NCI-H2081 treated with DMSO at 0.1 percent for 48 hours (cell line): ENCODE measurements at places on chromosomes 1 and 21.

DNA sequence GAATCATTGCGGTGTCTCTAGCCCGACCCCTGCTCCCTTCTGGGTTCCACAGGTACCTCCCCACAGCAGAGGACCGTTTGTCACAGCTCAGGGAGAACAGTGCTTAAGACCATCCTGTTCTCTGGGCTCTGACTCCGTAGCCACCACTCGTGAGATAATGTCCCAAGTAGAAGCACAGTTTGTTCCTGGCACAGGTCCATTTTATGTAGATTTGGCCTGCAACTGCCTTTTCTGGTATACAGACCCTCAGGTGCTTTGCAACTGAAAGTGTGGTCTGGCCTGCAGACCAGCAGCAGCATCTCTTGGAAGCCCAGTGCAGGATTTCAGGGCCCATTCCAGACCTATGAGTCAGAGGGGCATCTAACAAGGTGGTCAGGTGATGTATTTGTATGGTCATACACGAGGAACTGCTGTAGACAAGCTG lies 28.4 kb upstream of the TMEM125 start:
- no peak for DNase-seq

GRCh38 chr1:220410611-220411010 lies 117.3 kb upstream of the MARK1 start:
- no peak for DNase-seq

- no peak for DNase-seq
Observed at GRCh38 chr1:56188855-56189254, 390.5 kb downstream of the PLPP3 start.

DNA sequence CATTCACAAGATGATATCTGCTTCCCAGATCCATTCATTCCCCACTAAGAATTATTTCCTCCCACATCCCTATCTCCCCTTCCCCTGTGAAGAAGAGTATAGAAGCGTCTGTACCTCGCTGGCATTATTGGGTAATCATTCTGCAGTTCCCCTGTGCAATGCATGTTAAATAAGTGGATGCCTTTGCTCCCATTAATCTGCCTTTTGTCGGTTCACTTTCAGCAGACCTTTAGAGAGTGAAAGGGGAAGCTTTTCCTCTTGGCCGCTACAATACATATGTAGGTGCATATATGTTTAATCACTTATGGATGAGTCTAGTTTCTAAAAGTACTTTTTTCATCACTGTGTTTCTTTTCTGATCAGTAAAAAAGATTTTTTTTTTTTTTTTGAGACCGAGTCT lies 7.0 kb downstream of the CLCN6 start:
- DNase-seq: no peak

DNA sequence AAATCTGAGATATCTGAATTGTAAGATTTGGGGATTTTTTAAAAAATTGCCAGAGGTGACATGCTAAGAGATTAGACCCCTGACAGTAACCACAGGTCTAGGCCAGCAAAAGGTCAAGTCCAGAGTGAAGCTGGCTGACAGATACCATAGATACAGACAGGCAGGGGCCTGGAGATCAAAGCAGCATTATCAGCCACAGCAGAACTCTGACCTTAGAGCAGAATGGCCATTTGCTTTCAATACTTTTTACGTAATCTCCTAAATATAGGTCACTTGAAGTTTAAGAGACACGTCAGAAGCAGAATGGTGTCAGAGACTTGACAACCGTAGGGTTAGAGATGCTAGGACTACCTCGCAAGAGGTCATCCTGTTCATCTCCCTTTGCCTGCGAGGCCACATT lies 40.8 kb upstream of the RXRG start:
- no peak for DNase-seq

DNA sequence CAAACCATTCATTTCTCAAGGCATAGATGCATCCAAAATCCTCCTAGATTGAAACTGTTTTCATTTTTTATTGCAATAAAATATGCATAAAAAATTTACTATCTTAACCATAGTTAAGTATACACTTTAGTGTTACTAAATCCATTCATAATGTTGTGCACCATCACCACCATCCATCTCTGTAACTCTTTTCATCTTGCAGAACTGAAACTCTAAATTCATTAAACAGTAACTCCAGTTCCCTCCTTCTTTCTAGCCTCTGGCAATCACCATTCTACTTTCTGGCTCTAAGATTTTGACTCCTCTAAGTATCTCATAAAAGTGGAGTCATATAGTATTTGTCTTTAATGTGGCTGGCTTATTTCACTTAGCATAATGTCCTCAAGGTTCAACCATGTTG lies 236.8 kb downstream of the SMYD3 start:
- DNase-seq: no peak

GRCh38 chr21:26810676-26811415 lies 34.4 kb downstream of the ADAMTS1 start:
- DNase-seq: no peak

DNA sequence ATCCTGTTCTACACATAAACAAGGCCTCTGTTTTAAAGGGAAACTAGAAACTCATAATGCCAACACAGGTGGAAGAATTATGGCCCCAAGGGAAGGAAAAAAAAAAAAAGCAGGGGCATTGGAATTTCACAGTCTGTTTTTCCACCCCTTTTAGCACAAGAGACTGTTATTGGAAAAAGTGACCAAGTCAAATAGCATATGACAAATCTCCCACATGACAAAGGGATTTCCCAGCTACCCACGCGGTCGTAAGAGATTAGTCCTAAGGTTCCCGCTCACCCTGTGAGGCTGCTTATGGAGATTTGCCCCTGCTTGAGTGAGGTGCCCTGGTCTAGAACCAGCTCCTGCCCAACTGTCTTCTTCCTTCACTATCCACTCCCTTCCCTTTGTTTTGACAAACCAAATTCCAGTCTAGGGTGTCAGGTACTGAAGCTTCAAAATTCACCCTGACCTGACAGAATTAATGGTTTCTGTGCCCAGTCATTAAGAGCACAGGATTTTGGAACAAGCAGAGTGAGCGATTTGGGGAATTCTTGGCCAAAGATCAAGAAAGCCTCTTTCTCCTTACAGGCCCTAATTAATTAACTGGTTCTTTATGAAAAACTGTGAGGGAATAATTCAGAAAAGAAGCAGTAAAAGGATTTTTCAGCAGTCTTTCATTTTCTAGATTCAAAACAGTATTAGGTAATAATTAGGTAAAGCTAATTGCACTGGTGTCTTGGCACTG lies 107.3 kb downstream of the NMNAT2 start:
- no peak for DNase-seq

GRCh38 chr21:42708107-42708506 lies 54.7 kb downstream of the PDE9A start:
- no peak for DNase-seq

DNA sequence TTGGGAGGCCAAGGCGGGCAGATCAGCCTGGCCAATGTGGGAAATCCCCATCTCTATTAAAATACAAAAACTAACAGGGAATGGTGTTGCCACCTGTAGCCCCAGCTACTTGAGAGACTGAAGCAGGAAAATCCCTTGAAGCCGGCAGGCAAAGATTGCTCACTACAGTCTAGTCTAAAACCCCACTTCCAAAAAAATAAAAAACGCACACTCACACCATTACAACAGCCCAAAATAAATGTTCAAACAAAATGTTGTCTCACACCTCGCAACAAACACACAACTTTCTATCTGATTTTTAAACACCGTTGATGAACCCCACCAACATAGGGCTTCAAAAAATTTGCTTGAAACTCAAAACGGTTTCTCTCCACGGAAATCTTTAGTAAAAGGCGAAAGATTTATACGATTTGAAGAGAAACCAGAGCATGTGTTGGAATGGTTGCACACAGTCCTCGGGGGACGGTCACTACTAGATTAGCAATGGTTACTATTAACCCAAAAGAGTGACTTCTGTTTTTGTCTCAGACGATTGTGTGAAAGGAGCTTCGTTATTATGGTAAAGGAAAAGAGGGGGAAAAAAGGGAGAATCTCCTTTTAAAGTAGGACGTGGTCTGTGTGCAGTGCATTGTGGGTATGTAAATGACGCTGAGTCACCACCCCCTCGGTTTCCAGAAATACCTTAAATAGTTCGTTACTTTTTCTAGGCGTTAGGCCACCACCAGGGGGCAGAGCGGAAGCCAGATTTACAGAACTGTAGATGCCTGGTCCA lies at the start of gene RNU5D-1:
RNU5D-1 (minus strand) TSS at position 430 of the 772 bp plus-strand sequence.
- peak; percentile 96 for DNase-seq

- no peak for DNase-seq
Observed at GRCh38 chr1:17875882-17876280, 120.7 kb downstream of the ACTL8 start.

GRCh38 chr21:41901099-41901498 lies 22.0 kb upstream of the PRDM15 start:
- no peak for DNase-seq
